ENCODE measurements at places on chromosomes 2 and 18. TPM values are rescaled to one million over a fixed set of nuclear protein-coding genes. Genes with fewer than 3 reads are reported as not detected.

Gene CRYGC
- polyA plus RNA-seq = 1.3 TPM

Gene BCS1L
- 58.3 TPM for polyA plus RNA-seq

Gene SFT2D3
- not detected for polyA plus RNA-seq

Gene MERTK
- 16.4 TPM for polyA plus RNA-seq

Gene ANXA4
- 231 TPM for polyA plus RNA-seq

Gene LIMS3
- 5.5 TPM for polyA plus RNA-seq

Gene INHBB
- polyA plus RNA-seq = 1.3 TPM

Gene SIX3
- not detected for polyA plus RNA-seq

Gene ITGAV
- polyA plus RNA-seq = 32.4 TPM

Gene HDLBP
- 394 TPM for polyA plus RNA-seq

Gene YWHAQ
- 361 TPM for polyA plus RNA-seq

Gene SERPINB7
- polyA plus RNA-seq = 1.9 TPM

Gene PLEKHH2
- polyA plus RNA-seq = 3.3 TPM

Gene UGT1A3
- polyA plus RNA-seq = not detected
